ENCODE measurements at places on chromosomes 6 and 20.

- peak; percentile 75 for DNase-seq
Measured at GRCh38 chr6:6843057-6843627, 254.6 kb downstream of the LY86 start.

DNA sequence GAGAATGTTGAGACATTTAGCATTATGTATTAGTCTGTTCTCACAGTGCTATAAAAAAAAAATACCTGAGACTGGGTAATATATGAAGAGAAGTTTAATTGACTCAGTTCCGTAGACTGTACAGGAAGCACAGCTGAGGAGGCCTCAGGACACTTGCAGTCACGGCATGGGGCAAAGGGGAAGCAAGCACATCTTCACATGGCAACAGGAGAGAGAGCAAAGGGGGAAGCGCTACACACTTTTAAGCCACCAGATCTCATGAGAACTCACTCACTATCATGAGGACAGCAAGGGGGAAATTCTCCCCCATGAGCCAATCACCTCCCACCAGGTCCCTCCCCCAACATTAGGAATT, 26.8 kb upstream of the TFAP2A start:
- DNase-seq = no peak

- DNase-seq = peak; percentile 25
Measured at GRCh38 chr20:32820698-32821377, 1.1 kb downstream of the MAPRE1 start.

DNA sequence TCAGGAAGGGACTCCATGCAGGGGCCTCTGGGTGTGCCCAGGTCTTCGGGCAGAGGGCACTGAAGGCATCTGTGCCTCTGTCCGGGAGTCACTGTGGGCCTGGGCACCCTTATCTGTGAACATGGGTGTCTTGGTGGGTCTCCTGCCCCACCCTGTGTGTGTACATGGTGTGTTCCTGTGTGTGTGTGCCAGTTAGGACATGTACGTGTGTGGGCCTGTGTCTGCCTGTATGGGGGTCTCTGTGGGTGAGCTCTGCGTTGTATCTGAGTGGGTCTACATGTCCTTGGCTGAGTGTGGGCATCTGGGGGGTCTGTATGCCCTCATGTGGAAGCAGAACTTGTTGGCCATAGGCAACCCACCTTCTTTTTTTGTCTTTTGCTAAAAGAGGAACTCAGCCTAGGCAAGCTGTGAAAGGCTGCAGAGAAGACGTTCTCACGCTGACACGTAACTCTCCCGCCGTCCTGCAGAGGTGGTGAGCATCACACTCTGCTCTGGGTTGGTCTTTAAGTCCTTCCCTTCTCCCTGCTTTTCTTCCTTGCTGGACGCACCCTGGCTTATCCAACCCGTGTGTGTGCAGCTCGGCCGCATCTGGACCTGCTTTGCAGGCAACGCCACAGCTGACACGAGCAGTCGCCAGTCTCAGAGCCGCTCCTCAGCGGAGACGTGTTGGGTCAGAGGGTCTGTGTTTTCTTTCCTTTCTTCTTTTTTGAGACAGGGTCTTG, 532 bp upstream of the NPBWR2 start:
- no peak for DNase-seq

- DNase-seq = no peak
Measured at GRCh38 chr20:54174457-54175175, 830 bp upstream of the CYP24A1 start.

DNA sequence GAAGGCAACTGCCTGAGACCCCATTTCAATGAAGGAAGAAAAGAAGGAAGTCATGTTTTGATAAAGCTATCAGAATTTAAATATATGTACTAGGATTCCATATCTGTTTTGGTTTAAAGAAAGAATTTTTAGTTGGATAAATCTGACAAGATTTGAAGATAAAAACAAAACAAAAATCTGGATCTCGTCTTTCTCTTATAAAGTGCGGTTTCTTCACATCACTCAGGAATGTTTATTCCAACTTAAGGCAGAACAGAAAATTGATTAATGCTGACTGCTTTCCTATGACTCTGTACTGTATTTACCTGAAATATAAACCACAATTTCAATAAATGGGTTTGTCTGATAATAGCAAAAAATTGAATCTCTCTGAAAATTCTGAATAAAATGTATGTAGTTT, 439.7 kb downstream of the RFPL4B start:
- no peak for DNase-seq

GRCh38 chr6:125869427-125869826, 78.7 kb downstream of the NCOA7 start:
- no peak for DNase-seq
